ENCODE measurements at places on chromosomes 16 and 17.
A peak's percentile ranks its signal among the peaks of the same experiment; 100 is the strongest.

GRCh38 chr16:50316102-50316847, 49.9 kb downstream of the ADCY7 start:
- DNase-seq = no peak

- DNase-seq = no peak
Observed at GRCh38 chr17:32484628-32485027, 2.2 kb upstream of the CDK5R1 start.

- no peak for DNase-seq
Observed at GRCh38 chr16:56203052-56203451, 11.8 kb downstream of the GNAO1 start.

GRCh38 chr16:24580665-24581064, 41.3 kb downstream of the RBBP6 start:
- no peak for DNase-seq

DNA sequence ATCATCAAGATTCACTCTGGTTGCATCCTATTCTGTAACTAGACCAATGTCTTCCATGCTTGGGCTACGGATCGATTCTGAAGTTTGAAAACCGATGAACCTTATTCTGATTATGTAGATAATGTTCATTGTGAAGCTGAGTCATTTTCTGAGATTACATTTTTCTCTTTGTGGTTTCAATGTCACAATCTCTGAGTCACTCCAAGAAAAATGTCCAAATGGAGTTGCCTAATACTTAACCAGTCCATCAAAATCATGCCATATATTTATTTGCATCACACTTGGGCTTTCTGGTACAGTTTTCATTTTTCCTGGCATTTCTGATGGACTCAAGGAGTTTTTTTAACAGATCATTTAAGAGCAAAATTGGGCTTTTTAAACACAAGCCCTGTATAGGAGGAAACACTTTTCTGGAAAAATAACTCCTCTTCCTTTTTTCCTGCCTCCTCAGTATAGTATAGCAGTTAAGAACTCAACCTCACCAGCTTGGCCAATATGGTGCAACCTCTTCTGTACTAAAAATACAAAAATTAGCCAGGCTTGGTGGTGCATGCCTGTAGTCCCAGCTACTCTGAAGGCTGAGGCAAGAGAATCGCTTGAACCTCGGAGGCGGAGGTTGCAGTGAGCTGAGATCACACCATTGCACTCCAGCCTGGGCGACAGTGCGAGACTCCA, 17.5 kb downstream of the CACNG3 start:
- DNase-seq = no peak

GRCh38 chr16:65319621-65320231, 197.9 kb upstream of the CDH11 start:
- DNase-seq = no peak

DNA sequence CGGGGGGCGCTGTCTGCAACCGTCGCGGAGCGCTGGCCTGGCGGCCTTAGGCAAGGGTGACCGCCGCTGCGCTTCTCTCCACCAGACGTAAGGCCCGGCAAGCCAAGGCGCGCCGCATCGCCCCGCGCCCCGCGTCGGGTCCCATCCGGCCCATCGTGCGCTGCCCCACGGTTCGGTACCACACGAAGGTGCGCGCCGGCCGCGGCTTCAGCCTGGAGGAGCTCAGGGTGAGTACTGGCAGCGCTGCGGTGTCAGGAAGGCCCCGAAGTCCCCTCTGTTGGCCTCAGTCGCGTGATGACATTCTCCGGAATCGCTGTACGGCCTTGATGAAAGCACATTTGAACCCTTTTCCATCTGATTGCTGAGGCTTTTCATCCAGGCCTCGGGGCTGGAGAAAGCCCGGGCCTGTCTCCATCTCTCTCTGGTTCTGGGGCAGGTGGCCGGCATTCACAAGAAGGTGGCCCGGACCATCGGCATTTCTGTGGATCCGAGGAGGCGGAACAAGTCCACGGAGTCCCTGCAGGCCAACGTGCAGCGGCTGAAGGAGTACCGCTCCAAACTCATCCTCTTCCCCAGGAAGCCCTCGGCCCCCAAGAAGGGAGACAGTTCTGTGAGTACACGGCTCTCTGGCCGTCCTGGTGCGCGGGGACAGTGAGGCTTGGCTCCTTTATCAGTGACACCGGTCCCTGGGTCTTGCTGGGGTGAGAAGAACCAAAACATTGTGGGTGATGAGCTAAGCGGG, 831 bp downstream of the RPL13 start:
- no peak for DNase-seq

GRCh38 chr17:82940226-82941020, 100.6 kb upstream of the ZNF750 start:
- DNase-seq = no peak

GRCh38 chr17:82349287-82349701, 9.8 kb upstream of the TEX19 start:
- no peak for DNase-seq

GRCh38 chr16:88713568-88714419, 7.5 kb downstream of the CTU2 start:
- no peak for DNase-seq

GRCh38 chr17:54985476-54985875, 16.9 kb downstream of the STXBP4 start:
- DNase-seq = no peak

DNA sequence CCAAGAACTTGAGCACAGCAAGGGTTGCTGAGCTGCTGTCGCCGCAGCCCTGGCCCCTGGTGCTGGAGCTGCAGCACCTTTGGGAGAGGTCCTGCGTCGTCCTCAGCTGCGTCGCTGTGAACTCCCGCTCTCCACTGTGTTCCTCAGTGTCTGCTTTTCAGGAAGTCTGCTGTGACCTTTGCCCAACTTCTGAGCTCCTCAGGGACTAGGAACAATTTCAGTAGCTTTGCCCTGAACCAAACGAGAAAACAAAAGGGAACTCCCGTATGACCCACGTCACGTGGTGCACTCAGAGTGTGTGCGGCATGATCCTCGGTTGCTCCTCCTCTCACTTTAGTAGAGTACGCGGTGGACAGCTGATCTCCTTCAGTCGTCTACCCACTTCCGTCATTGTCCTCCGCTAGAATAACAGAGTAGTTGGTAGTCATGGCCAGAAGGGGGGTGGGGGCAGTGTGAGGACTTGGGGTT, 44.2 kb downstream of the WDR45B start:
- DNase-seq = peak; percentile 51

- no peak for DNase-seq
Observed at GRCh38 chr17:45363498-45363897, 46.7 kb upstream of the MAP3K14 start.

GRCh38 chr17:8120520-8121406, 2.4 kb upstream of the ALOXE3 start:
- DNase-seq = peak; percentile 54

DNA sequence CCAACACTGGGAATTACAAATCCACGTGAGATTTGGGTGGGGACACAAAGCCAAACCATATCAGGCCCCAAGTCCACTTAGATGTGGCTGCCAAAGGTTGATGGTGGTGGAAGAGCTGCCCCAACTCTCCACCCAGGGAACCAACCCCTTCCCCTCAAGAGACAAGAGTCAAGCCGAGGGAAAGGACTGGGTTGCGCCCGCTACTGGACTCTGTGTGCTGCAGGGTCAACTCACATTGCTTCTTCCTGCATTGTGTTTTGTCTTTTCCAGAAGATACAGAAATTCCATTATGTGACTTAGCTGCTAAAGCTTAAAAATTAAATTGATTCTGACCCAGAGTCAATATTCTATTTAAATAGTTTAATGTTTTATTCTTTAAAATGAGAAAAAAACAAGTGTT, 58.5 kb downstream of the ADAMTS18 start:
- peak; percentile 30 for DNase-seq

DNA sequence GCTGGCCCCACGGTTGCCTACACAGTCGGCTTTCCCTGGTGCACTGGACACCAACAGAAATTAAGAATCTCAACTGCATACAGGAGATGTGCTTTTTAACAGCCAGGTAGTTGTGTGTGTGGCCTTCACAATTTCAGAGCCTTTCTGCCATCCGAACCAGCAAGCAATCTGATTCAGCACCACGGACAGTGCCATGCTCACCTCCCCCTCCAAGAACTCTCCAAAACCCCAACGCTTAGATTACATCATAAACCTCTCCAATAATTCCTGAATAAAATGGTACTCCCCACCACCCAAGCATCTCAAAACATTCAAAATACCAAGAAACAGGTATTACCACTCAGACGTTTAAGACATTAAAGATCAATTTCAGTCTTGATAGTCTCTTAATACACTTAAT, 31.8 kb downstream of the USP7 start:
- peak; percentile 80 for DNase-seq

DNA sequence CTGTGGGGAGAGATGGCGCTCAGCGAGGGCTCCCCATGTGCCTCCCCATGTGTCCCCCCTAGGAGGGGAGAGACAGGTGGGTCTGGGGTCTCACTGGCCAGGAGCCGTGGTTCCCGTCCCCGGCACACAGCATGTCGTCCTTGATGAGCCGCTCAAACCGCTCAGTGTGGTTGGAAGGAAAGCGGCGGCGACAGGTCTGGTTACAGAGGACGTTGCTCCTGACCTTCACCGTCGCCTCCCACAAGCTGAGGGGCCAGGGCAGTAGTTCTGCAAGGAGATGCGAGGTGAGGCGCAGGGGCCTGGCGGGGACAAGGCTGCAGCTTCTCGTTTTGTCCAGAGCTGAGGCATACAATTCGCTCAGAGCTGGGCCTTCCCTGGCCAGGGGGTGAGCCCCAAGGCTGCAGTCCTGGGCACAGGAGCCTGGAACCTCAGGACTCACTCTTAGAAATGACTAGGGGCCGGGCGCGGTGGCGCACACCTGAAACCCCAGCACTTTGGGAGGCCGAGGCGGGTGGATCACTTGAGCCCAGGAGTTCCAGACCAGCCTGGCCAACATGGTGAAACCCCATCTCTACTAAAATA, 22.8 kb upstream of the UBE2I start:
- DNase-seq = no peak

- DNase-seq = no peak
Observed at GRCh38 chr16:64738321-64738960, 383.4 kb downstream of the CDH11 start.

- no peak for DNase-seq
Observed at GRCh38 chr17:63838631-63839171, 3.8 kb downstream of the SMARCD2 start.

GRCh38 chr16:90077757-90078578, 837 bp upstream of the PRDM7 start:
- no peak for DNase-seq

DNA sequence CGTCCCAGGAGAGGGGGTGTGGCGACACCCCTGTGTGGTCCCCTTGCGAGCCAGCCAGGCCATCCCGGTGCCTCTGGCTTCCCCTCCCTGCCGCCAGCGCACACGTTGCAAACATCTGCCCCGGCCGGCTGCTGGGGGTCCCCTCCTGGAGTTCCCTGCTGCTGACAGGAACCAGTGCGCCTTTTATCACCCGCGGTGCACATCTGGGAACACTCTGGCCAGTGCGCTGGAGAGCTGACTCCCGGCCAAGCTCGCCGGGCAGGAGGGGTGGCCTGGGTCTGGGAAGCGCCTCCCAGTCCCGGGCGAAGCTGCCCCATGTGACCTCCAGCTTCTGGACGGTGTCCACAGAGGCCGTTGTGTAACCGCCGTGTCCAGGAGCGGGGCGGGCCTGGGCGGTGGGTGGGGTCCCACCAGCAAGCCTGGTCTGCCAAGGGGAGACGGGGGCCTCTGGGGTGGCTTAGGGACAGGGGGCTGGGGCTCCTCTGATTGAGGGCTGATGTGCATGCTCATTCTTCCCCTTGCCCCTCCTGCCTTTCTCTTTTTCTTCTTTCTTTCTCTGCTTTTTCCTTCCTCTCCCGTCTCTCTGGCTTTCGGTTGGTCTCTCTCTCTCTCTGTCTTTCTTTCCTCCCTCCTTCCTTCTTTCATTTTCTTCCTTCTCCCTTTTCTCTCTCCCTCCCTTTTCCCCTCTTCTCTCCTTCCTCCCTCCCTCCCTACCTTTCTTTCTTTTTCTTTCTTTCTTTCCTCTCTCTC, 25.2 kb upstream of the CIBAR2 start:
- no peak for DNase-seq

DNA sequence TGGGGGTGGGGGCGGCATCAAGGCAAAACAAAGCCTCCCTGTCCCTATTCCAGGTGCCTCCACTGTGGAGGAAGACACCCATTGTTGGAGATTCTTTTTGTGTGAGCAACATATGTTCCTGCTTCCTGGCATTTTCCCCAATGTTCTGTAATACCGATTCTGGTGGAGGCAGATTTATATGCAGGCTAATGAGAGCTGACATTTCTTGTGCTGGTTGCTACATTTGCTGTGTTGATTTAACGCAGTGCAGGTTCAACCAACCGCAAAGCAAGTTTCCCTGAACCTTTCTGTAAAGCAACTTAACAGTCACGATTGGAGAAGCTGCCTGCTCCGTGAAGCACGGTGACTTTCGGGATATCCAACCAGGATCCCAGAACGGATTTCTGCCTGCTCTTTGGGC, 260.5 kb downstream of the CBLN1 start:
- no peak for DNase-seq

DNA sequence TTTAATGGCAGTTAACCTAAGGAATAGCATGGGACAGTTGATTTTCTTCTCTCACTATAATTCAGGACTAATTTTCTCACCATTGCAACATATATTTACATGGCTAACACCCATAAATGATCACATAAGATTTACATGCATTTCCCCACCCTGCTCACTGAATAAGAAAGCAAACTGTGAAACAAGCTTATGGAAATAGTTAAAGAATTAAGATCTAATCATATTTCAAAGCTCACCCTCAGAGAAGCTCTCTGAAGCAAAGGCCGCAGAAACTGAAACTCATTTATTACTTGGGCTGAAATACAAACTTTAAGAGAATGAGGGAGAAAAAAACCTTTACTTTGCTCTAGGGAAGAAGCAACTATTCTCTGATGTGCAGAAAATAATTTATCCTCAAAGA, 218.7 kb upstream of the AXIN2 start:
- DNase-seq = no peak

GRCh38 chr17:17382065-17382459, 78.9 kb downstream of the NT5M start:
- no peak for DNase-seq

- peak; percentile 88 for DNase-seq
Observed at GRCh38 chr16:81778861-81779535, at the start of gene PLCG2. PLCG2 (plus strand) TSS chr16:81779291; CDS start chr16:81785990, 6,699 bp downstream.

DNA sequence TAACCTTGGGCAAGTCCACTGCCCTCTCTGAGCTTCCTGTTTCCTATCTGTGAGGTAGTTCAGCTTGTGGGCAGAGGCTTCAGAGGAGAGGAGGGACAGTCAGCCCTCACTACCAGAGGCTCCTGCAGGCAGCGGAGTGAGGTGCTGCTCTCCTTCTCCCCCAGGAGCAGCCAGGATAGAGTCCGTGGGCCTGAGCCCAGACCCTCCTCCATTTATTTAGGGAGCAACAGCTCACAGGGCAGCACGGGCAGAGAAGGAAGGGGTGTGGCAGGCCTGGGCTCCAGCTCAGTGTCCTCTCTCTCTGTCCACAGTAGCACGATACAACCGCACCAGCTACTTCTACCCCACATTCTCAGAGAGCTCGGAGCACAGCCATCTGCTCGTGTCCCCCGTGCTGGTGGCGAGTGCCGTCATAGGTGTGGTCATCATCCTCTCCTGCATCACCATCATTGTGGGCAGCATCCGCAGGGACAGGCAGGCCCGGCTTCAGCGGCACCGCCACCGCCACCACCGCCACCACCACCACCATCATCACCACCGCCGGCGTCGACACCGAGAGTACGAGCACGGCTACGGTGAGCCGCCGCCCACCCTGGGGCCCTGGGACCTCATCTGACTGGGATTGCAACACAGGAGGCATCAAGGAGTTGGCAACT, 42.3 kb downstream of the BEAN1 start:
- no peak for DNase-seq

Measured in natural killer cell (primary cell).